Stimulated activated CD8-positive, alpha-beta memory T cell treated with anti-CD3 and anti-CD28 coated beads, Interleukin-4, amount 100 ng/mL, for 4 hours (primary cell): ENCODE measurements at places on chromosomes 11 and 22.
A peak's percentile ranks its signal among the peaks of the same experiment; 100 is the strongest.

- DNase-seq, result no peak
These were observed 1.5 kb downstream of the MAFF start for GRCh38 chr22:38203090-38203810.

DNA sequence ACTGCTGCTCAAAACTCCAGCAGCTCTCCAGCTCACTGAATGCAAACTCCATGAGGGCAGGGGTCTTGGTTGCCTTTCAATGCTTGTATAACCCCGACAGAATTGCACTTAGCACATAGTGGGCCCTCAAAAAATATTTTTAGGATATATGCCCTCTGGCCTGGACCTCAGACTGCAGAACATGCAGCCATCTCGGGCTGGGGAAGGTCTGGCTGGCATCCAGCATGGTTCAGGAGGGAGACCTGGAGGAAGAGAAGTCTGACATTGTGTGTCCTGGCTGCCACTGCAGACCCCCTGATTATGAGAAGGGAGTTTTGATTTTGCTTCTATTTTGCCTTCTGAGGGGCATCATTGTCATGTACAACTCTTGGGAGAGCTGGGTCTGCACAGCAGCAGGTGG, 109.5 kb upstream of the PARVA start:
- DNase-seq, result no peak

- DNase-seq, result no peak
These were observed 9.5 kb downstream of the TTC28 start for GRCh38 chr22:28670161-28670560.

DNA sequence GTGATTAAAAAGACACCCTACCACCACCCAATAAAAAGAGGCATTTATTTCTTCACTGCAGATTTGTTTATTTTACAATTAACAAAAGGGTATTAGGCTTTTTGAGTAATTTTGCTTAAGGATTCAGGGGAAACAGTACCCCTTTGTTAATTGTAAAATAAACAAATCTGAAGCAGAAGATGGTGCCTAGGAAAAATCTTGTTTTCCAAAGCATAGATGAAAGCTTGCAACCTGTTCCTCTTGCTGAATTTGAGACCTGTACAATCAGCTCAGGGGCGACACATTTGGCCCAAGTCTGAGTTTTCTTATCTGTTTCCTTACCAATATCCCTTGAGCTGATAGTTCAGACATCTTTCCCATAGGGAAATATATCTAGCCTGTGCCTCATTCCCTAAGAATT, 171.9 kb downstream of the GRIA4 start:
- DNase-seq, result no peak

GRCh38 chr11:121757480-121758125, 304.8 kb upstream of the SORL1-AS1 start:
- DNase-seq, result no peak

DNA sequence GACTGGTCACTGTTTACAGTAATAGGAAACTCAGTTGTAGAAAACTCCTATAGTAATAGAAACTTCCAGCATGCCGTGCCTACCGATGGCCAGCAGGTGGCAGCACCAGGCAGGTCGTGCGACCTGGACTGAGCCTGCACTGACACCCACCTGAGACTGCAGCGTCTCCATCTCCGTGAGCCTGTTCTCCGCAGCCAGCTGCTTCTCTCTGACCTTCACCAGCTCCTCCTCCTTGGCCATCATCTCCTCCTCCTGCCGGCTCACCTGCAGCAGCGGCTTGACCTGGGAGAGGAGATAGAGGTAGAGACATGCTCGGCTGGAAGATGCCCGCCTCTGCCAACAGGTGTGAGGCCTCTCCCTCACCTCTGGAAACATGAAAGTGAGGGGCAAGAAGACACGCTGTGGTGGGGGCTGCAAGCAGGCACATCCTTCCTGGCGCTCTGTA, 48.5 kb downstream of the APOL1 start:
- DNase-seq, result peak; percentile 84

DNA sequence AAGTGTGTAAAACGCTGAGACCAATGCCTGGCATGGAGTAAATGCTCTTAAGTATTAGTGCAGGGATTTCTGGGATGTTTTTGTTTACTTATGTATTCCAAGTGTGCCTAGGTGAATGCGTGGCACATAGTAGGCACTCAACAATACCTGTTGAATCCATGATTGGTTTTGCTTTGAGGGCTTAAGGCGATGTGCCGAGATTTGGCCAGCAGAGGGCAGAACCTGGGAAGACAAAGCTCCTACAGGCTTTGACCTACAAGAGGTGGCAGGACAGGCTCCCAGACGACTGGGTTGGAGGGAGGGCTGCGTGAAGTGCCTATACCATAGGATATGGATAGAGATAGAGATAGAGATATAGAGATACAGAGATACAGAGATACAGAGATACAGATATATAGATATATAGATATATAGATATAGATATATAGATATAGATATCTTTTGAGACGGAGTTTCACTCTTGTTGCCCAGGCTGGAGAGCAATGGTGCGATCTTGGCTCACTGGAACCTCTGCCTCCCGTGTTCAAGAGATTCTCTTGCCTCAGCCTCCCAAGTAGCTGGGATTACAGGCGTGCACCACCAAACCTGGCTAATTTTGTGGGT, 13.9 kb downstream of the KCNE3 start:
- DNase-seq, result no peak

DNA sequence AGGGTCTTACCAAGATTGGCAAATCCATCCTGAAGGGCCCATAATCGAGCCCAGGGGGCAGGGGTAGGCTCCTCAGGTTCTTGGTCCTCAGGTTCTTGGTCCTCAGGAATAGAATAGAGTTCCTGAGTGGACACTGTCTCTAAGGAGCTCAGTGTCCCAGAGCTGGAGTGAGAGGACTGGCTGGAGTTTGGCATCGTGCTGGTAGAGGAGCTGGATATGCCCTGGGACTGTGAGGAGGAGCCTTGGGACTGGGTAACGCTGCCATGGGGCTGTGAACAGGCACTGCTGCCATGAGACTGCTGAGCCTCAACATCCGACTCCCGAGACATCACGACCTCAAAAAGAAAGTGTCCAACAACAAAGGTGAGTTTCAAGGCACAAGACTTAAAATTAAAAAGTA, 7.2 kb downstream of the CHEK2 start:
- DNase-seq, result no peak

DNA sequence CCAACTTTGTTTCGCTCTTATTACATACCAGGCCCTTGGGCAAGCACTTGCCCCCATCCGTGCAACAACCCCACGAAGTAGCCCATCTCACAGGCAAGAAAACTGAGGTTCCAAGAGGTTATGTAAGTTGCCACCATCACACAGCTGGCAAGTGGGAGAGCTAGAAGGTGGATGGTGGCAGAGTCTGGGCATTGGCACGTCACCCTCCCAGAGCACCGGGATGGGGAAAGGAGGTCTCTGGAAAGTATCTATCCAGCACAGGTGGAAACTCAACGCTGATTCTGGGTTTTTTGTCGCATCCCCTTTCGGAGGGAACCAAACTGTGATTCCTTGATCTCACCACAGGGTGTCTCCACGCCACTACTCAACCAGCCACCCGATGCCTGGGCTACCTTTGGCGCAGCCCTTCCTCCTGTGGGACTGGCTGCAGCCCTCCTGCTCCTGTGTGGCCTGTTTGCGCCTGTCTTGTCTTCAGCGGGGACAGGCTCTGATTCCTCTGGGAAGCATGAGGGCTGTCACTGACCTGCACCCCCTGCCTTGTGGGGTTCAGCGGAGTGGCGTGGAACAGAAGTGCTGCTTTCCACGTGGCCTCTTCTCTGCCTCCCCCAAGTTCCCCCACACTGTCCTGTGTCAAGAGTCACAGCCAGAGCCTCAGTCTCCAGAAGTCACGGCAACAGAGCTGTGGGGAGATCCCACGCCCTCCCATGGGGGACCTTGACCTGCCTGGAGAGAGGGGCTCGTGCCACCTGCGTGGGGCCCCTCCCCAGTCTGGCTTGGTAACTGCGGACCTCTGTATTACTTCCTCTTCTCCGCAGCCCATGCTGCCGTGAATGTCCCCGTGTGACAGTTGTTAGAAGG, 34.4 kb upstream of the TRIM29 start:
- no peak for DNase-seq

DNA sequence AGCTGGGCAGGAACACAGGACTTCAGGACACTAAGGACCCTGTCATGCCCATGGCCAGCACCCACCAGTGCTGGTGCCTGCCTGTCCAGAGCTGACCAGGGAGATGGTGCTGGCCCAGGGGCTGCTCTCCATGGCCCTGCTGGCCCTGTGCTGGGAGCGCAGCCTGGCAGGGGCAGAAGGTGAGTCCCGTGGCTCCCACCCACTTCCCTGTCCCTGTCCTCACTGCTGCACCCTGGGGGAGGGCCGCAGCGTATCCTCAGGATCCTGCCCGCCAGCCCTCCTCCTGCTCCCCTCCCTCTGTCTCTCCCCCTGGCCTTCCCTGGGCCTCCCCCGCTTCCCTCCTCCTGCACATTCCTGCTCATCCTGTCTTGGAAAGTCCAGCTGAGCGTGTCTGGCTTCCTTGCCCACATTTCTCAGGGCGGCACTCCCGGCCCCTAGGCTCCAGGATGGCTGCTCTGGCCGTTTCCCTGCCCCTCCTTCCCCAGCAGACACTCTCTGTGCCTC, 8.7 kb downstream of the CSF2RB start:
- no peak for DNase-seq

- DNase-seq, result no peak
These were observed 5.7 kb downstream of the UPK3A start for GRCh38 chr22:45290410-45290936.

GRCh38 chr22:29944339-29944738, 61.4 kb downstream of the MTMR3 start:
- DNase-seq, result no peak

GRCh38 chr22:49308300-49308699, 519.4 kb downstream of the BRD1 start:
- no peak for DNase-seq

DNA sequence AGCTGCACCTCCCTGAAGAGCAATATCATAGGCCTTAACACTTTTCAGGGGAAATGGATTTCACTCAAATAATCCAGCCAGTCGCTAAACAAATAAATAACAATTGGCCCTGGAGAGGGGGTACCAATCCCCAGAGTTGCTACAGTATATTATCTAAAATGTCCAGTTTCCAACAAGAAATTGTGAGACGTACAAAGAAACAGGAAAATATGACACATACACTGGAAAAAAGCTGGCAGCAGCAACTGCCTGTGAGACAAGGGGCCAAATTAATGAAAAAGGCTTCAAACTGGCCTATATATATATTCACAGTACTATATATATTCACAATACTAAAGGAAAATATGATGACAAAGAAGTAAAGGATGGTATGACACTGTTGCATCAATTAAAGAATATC, 4.0 kb downstream of the NF2 start:
- no peak for DNase-seq

GRCh38 chr22:46142548-46143490, 7.5 kb upstream of the PPARA start:
- DNase-seq, result no peak
